Activated CD4-positive, alpha-beta T cell treated with anti-CD3 and anti-CD28 coated beads for 48 hours (primary cell): ENCODE measurements at places on chromosomes 2 and 18.

- no peak for DNase-seq
These were observed 93.7 kb upstream of the WDR75 start for GRCh38 chr2:189347540-189347939.

- peak; percentile 6 for DNase-seq
These were observed 67.7 kb upstream of the L3MBTL4 start for GRCh38 chr18:6482198-6482977.

DNA sequence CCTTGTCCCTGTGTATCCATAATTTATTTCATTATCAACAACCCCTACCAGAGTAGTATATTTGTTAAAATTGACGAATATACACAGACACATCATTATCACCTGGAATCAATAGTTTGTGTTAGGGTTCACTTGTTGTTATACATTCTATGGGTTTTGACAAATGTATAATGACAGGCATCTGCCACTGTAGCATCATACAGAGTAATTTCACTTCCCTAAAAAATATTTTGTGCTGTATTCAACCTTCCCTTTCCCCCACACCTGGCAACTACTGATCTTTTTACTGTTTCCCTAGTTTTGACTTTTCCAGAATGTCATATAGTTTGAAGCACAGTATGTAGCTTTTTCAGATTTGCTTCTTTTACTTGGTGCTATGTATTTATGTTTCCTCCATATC is 132.0 kb downstream of the ZNF804A start:
- no peak for DNase-seq

DNA sequence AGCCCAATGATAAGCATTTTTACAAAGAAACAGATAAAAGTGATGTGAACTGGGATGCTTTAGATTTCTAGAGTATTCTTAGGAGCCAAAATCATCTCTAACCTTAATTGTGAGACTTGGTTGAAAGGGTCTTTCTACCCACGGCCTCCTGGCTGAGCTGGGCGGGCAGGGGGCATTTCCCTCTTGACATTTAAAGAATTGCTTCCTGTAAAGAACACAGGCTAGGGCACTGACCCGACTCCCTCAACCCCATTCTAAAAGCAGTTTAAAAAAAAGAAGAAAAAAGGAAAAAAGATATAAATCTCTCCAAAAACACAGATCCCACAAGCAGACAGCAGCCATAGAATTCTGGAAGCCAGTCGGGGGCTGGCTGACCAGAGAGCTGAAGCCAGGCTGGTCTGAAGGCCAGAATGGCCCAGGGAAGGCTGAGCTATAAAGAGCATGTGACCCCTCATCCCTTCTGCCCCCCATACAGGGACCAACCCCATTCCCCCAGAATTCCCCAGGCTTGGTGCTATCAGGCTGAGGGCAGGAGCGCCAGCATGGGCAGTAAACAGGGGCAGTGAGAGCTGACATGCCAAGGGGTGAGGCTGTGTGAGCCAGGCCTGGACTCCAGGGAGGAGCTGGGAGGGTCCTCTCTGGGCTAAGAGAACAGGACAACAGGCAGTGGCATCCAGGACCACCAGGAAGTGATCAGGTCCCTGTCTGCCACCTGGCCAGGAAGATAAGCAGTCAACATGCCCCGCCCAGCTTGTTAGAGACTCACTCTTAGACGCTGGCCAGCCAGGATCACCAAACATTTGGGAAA is 188.5 kb downstream of the HDAC4 start:
- DNase-seq: no peak

- DNase-seq: no peak
These were observed 42.0 kb downstream of the ATP6V1C2 start for GRCh38 chr2:10763461-10763800.

DNA sequence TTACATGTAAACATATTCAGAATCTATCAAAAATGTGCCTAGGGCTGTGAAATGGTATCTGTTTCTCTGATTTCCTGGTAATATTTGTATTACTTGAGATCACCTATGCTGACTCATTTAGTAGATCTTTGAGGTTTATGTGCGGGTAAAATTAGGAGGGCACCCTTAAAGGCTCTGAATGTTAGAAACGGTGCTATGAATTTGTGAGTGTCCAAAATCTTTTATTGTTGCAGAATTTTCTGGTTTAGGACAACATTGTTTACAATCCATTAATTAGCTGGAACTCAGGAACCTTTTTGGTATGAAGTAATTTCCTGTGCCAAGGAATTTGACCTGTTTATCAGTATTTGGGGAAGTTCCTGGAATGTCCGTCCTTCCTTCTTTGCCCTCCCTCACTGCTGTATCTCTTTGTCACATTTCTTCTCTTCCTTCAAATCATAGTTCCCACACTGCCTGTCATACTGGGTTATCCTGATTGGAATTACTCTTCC is 130.5 kb downstream of the TANC1 start:
- DNase-seq: no peak

DNA sequence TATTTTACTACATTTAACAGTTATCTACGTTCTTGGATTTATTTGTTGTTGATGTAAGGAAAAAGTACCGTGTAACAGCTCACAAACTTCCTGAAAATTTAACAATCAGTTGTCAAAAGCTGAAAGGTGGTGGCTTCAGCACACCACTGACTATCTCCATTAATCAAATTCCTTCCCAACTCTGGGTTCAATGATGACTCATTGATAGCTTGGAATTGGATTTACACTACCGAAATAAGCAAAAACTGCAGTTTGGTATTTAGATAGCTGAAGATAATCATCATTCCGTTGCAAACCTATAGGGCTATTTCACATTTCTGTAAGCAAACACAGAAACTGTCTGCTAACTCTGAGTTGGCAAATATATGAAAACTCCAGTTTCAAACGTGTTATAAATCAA is 322.3 kb upstream of the TFPI start:
- DNase-seq: no peak

DNA sequence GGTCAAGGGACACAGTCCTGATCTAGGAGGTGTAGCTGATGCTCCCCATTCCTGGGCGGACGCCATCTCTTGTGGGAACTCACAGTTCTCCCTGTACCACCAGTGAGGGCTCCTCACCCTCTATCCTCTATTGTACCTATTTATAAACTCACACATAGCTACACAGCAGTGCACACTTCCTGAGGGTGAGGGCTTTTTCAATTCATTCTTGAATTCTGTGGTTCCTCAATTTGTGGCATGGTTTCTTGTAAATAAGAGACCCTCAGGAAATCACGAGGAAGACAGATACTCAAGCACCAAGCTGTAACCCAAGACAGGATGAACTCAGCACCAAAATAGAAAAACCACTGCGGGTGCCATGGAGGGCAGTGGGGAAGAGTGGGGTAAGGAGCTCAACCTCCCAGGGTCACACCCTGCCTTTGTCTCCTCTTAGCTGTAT is 245.9 kb upstream of the PXDN start:
- DNase-seq: no peak

- DNase-seq: no peak
These were observed 131.5 kb downstream of the PPP1R1C start for GRCh38 chr2:182117196-182117595.

- DNase-seq: no peak
These were observed 61.9 kb upstream of the PXDN start for GRCh38 chr2:1806254-1806653.

GRCh38 chr2:127365211-127365643 is 22.5 kb downstream of the MAP3K2 start:
- no peak for DNase-seq

- no peak for DNase-seq
These were observed 31.5 kb upstream of the ASNSD1 start for GRCh38 chr2:189629531-189630453.

DNA sequence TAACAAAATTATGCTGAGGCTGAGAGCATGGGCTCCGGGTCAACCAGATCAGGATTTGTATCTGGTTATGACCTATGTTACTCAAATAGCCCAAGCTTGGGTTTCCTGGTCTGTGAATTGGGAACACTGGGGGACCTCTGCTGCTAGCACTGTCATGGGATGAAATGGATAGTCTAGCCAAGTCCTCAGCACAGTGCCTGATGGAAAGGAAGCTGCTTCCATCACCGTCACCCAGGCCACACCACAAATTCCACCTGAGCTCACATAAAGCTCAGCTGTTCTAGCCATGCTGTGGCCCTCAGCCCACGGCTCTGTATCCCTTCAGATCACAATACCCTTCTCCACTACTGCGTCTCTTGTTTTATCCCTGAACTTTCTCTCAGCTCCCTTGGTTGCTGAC is 179.6 kb upstream of the SP5 start:
- no peak for DNase-seq

- DNase-seq: no peak
These were observed 93.8 kb downstream of the PMAIP1 start for GRCh38 chr18:59993560-59993959.

GRCh38 chr2:98937906-98938305 is 1.9 kb upstream of the CRACDL start:
- DNase-seq: no peak
